ENCODE measurements at places on chromosomes 16 and 17. TPM values are rescaled to one million over a fixed set of nuclear protein-coding genes. Genes with fewer than 3 reads are reported as not detected.

Gene ETV4
- 66.3 TPM for total RNA-seq

Gene KRTAP2-3
- not detected for total RNA-seq

Gene GDE1
- 36.6 TPM for total RNA-seq

Gene TMEM92
- 0.47 TPM for total RNA-seq

DNA sequence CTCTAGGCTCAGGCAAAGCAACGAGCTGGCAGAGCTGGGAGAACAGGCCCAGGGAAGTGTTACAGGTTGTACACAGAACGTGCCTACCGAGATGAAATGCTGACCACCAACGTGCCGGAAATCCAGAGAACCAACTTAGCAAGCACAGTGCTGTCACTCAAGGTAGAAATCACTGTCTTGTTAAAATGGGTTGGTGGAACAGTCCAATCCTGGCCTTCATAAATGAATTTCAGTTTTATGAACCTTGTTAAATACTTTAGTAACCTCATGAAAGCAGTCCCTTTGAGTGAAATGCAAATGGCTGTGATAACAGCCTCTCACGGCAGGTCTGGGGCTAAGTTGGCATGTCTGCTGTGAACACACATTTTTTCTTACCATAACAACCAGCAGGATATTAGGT, 29.0 kb downstream of the ETV4 start:
- peaks cover 80% of the 10 kb centered on the region for H3K36me3 ChIP-seq
- no peaks in the 10 kb centered on the region for H3K4me1 ChIP-seq

DNA sequence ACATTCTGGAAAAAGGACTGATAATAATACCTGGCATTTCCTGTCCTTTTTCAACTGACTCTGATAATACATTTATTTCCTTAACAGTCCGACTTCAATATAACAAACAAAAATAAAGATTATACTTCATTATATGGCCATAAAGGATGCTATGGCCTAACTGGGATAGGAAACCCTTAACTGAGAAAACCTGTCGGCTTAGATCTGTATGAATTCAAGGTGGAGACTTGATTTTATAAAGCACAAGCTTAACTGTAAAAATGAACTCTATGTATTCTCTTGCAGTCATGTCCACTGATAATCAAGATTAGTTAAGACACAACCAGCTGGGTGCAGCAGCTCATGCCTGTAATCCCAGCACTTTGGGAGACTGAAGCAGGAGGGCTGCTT, 102.2 kb downstream of the MYO1D start:
- H3K36me3 ChIP-seq, result peaks cover 34% of the 10 kb centered on the region
- no peak overlapping the region for H3K27ac ChIP-seq
- no peaks in the 10 kb centered on the region for H3K27me3 ChIP-seq
- no peak overlapping the region for H3K4me3 ChIP-seq
- no peaks in the 10 kb centered on the region for H3K4me1 ChIP-seq

- H3K27ac ChIP-seq, result no peak overlapping the region
- no peak overlapping the region for H3K4me3 ChIP-seq
- no peaks in the 10 kb centered on the region for H3K4me1 ChIP-seq
- DNase-seq, result no peak
- no peaks in the 10 kb centered on the region for H3K27me3 ChIP-seq
These were observed 146.3 kb downstream of the TMEM132E start for GRCh38 chr17:34725725-34726124.

GRCh38 chr17:42795465-42795864, 3.0 kb downstream of the COA3 start:
- H3K4me1 ChIP-seq, result peaks cover 14% of the 10 kb centered on the region
- H3K27ac ChIP-seq, result no peak overlapping the region
- no peak overlapping the region for H3K4me3 ChIP-seq

DNA sequence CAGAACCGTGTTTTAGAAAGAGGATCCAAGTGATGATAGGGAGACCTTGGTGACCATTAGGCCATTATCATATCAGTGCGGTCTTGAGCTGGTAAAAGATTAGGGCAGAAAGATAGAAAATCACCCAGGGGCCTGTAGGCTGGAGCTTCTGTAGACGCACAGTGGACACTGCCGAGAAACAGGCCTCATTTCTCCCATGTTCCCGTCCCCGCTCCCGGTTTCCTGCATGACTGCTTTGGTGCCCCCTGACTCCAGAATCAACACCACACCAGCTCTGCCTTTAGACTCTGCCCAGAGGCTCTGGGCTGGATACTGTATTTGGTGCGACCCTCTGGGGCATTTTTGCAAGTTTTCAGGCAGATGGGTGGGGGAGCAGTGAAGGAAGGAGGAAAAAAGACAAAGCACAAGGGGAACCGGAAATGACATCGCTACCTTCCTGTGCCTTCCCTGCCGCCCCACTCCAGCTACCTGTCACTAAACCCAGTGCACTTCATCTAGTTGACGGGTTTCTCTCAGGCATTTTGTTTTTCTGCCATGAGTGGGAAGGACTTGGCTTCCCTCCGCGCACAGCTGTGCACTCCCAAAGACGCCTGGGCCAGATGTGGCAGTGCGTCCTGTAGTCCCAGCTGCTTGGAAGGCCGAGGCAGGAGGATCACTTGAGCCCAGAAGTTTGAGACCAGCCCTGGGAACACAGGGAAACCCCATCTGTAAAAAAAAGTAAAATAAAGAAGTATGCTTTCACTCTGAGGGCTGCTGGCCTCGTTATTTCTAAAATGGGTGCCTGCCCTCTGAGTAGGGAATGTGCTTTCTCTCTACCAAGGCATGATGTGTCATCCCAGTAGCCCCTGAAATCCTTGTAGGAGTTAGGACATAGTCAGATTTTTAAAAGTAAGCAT, 214.1 kb downstream of the RPTOR start:
- H3K4me3 ChIP-seq, result no peak overlapping the region
- H3K36me3 ChIP-seq, result peaks cover 33% of the 10 kb centered on the region
- no peaks in the 10 kb centered on the region for H3K27me3 ChIP-seq

DNA sequence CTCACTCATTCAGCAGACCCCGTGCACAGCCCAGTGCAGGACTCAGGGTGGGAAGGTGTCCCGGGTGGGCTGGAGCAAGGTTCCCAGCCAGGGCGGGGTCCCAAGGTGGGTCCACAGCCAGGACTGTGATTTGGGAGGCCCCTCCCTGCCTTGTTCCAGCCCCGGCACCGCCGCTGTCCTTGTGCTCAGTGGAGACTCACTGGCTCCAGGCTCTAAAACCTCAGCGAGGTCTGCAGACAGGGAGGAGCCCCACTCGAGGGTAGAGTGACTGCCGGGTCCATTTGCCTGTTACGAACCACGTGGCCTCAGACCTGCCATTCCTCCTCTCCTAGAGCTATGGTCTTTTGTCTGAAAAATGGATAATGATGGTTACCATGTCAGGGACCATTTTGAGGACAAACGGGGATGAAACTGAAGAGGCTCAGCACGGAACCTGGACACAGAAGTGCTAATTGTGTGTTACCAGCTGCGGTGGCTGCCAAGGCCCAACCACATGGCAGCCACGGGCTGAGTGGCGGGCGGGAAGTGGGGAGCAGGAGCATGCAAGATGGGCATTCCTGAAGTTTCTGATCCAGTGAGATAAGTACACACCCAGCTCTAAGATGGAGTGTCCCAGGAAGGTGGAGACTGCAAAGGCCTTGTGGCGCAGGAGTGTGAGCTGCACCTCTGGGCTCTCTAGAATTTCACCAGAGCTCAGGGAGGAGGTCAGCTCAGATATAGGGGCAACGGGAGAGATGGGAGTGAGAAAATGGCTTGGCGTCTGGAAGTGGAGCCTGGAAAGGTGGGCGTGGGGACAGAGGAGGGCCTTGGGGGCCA, 317.6 kb downstream of the SEC14L1 start:
- H3K27ac ChIP-seq, result no peak overlapping the region
- H3K4me3 ChIP-seq, result no peak overlapping the region
- no peak for DNase-seq
- H3K27me3 ChIP-seq, result no peaks in the 10 kb centered on the region

GRCh38 chr17:46138473-46138872, 54.8 kb downstream of the KANSL1 start:
- H3K36me3 ChIP-seq, result 0 out of 3 replicates have a peak, but pooled peaks cover 5% of the 10 kb centered on the region
- H3K27ac ChIP-seq, result no peak overlapping the region
- no peaks in the 10 kb centered on the region for H3K27me3 ChIP-seq
- no peaks in the 10 kb centered on the region for H3K4me1 ChIP-seq
- no peak for DNase-seq

DNA sequence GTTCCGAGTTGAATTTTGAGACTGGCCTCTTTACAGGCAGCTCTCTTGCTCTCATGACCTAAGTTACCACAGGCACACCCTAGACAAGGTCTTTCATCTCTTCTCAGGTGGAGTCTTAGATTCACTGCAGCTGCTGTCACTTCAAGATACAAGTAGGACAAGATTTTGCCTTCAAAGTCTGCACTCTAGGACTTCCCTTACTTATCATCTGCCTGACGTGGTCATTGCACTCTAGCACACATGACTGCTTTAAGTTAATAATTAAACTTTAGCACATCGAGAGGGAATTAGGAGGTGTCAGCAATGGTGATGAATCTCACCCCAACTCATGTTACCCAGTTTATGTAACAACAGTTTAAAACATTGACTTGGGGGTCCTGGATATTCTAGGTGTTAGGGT, 25.6 kb downstream of the RNF135 start:
- H3K4me3 ChIP-seq, result no peak overlapping the region
- no peaks in the 10 kb centered on the region for H3K4me1 ChIP-seq
- H3K27ac ChIP-seq, result no peak overlapping the region
- H3K27me3 ChIP-seq, result peaks cover 8% of the 10 kb centered on the region
- DNase-seq, result no peak

DNA sequence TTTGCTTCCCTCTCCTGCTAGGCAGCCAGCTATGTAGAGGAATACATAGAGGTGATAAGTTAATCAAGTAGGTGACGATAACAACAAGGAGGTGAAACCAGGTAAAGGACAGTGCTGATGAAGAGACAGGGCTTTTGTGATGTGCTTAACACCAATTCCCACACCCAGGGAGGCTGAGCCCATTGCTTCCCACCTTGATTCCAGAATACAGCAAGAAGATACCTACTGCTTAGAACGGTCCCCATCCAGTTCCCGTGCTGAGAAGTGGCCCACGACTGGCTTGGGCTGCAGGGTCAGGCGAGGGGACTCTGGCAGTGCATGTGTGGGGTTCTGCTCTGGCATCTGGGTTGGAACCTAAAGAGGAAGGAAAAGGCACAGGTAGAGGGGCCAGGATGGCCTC, 16.1 kb upstream of the GFAP start:
- peaks cover 99% of the 10 kb centered on the region for H3K36me3 ChIP-seq
- H3K4me1 ChIP-seq, result peaks cover 15% of the 10 kb centered on the region
- no peak overlapping the region for H3K27ac ChIP-seq
- no peaks in the 10 kb centered on the region for H3K27me3 ChIP-seq
- H3K4me3 ChIP-seq, result no peak overlapping the region

- H3K27me3 ChIP-seq, result peaks cover 4% of the 10 kb centered on the region
- H3K4me1 ChIP-seq, result no peaks in the 10 kb centered on the region
- no peaks in the 10 kb centered on the region for H3K36me3 ChIP-seq
- H3K4me3 ChIP-seq, result no peak overlapping the region
- no peak overlapping the region for H3K27ac ChIP-seq
These were observed 105.3 kb upstream of the FAM20A start for GRCh38 chr17:68706356-68706920.
